ENCODE measurements at places on chromosomes 5 and 9. TPM values are rescaled to one million over a fixed set of nuclear protein-coding genes. Genes with fewer than 3 reads are reported as not detected.

DNA sequence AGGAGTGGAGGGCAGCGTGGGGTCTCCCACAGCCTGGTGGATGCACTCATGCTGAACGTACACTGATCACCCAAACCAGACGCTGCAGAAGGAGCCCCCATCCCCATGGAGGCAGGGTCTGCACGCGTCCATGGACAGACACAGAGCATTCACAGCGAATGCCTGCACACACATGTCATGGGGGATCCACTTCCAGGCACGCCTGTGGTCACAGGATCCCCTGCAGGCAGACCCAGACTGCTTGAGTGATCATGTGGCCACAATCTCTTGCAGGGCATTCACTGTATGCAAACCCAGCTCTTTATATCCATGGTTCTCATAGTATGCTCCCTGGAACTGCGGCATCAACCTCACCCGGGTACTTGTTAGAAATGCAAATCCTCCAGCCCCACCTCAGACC, 5.4 kb downstream of the SNCB start:
- H3K27me3 ChIP-seq = peaks cover 14% of the 10 kb centered on the region
- H3K4me1 ChIP-seq = peaks cover 23% of the 10 kb centered on the region
- H3K4me3 ChIP-seq = no peak overlapping the region
- DNase-seq = no peak

Gene CACNA1B
- not detected for total RNA-seq

DNA sequence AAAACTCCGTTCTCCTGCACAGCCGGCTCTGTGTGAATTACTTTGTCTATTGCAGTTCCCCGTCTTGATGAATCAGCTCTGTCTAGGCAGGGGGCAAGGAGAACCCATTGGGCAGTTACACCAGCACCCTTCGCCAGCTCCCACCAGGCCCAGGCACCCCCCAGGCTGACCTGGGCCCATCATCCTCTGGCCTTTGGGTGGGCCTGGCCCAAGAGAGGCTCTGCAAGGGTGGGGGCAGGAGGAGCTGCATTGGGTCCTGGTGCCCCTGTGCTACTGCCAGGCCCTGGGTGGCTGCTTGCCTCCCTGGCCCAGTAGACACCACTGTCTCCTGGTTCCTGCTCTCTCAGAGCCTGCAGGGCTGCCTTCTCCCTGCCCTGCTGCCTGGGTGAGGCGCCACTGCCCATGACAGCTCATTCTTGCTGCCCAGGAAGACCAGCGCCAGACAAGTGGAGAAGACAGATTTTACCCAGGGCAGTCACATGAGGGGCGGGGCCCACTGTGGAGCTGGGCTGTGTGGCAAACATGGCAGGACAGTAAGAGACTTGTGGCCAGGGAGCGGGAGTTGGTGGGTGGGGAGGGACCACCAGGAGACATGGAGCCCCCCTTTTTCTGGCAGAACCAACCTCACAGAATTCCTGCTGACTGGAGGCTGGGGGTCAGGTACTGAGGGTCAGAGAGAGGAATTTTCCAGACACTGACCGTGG, 67.2 kb downstream of the MRPL36 start:
- H3K27ac ChIP-seq = no peak overlapping the region
- no peak overlapping the region for H3K4me3 ChIP-seq
- H3K36me3 ChIP-seq = no peaks in the 10 kb centered on the region
- H3K27me3 ChIP-seq = no peaks in the 10 kb centered on the region
- no peaks in the 10 kb centered on the region for H3K4me1 ChIP-seq

Gene CFAP90
- total RNA-seq = not detected

Gene TICAM2
- total RNA-seq = 2.1 TPM

- H3K36me3 ChIP-seq = no peaks in the 10 kb centered on the region
- peak; percentile 91 for DNase-seq
- H3K27ac ChIP-seq = no peak overlapping the region
- H3K4me3 ChIP-seq = peak overlapping the region; percentile 71
- H3K27me3 ChIP-seq = no peaks in the 10 kb centered on the region
- H3K4me1 ChIP-seq = peaks cover 11% of the 10 kb centered on the region
These were observed 2.8 kb upstream of the EFNA5 start for GRCh38 chr5:107673368-107674136.

DNA sequence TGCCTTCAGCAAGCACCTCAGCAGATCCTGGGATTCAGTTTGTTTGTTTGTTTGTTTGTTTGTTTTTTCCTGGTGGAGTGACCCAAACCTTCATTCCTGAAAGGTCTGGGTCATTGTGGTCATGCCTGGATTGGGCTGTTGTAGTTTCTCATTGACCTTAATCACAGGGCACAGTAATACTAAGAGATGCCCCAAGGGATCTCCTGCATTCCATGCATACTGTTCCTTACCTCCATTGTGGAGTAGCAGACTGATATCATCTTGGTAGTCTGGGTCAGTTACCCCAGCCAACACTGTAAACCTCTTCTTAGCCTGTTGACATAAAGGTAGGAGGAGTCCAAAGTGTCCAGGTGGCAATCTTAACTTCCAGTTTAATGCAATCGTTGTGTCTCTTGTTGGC, 1466.7 kb upstream of the CDH9 start:
- no peaks in the 10 kb centered on the region for H3K36me3 ChIP-seq
- H3K27me3 ChIP-seq = no peaks in the 10 kb centered on the region
- H3K27ac ChIP-seq = no peak overlapping the region

Gene LHX2
- total RNA-seq = not detected

Gene FUBP3
- total RNA-seq = 14.3 TPM

- no peaks in the 10 kb centered on the region for H3K36me3 ChIP-seq
- peaks cover 3% of the 10 kb centered on the region for H3K4me1 ChIP-seq
- H3K4me3 ChIP-seq = no peak overlapping the region
- no peak overlapping the region for H3K27ac ChIP-seq
- H3K27me3 ChIP-seq = no peaks in the 10 kb centered on the region
These were observed 41.5 kb downstream of the SVEP1 start for GRCh38 chr9:110537841-110538646.

DNA sequence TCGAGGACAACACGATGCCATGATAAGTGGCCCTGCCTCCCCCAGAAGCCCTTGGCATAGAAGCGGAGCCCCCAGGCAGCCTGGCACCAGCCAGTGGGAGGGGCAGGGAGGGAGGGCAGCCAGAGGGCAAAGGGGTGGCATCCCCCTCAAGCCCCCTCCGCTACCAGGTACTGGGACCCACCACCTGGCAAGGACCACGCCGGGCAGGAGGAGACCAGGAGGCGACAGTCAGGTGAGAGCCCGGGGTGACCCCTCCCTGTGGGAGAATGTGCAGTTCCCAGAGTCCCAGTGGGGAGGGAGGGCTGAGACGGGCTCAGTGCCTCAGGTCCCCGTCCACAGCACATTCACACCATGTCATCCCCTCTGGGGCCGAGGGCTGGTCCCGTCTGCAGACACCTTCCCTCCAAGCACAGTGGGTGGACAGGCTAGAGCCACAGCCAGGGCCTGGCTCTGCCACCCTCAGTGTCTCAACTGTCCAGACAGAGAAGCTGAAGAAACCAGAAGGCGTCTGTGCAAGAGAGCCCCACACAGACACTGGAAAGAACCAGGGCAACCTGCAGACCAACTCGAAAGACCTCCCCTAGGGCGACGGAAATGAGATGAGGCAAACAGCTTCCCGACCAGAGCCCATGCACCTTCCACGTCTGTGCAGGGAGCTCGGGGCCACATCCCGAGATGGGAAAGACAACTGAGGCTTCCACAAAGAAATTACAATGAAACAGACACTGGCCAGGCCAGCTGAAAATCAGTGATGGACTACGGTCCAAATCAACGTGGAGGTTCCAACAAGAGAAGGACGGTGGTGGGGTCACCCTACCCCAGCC, 11.1 kb downstream of the BRD3 start:
- H3K36me3 ChIP-seq = no peaks in the 10 kb centered on the region
- peak overlapping the region; percentile 28 for H3K4me3 ChIP-seq
- peak overlapping the region; percentile 72 for H3K27ac ChIP-seq
- peaks cover 80% of the 10 kb centered on the region for H3K4me1 ChIP-seq
- H3K27me3 ChIP-seq = no peaks in the 10 kb centered on the region

Gene NPR2
- 28.4 TPM for total RNA-seq

- H3K4me1 ChIP-seq = no peaks in the 10 kb centered on the region
- H3K36me3 ChIP-seq = no peaks in the 10 kb centered on the region
- H3K27me3 ChIP-seq = no peaks in the 10 kb centered on the region
- H3K27ac ChIP-seq = no peak overlapping the region
- no peak for DNase-seq
These were observed 526.0 kb upstream of the ADAMTS16 start for GRCh38 chr5:4614088-4614487.

Gene SLC36A3
- not detected for total RNA-seq

DNA sequence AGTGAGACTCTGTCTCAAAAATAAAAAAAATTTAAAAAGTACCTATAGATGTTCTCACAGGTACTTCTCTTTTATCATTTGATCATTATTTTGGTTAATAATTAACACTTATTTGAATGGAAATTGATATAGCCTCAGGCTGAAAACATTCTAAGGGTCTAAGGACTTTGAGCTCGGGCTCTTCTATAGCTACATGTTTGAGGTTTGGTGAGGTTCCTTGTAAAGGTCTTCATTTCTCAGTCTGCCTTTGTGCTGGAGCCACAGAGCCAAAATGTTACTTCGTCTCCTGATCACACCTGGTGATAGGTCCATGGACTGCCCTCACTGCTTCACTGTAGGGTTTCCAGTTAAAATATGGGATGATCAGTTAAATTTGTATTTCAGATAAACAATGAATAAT, 22.6 kb downstream of the ARHGEF37 start:
- H3K36me3 ChIP-seq = peaks cover 27% of the 10 kb centered on the region
- peak overlapping the region; percentile 73 for H3K27ac ChIP-seq
- no peaks in the 10 kb centered on the region for H3K27me3 ChIP-seq
- H3K4me1 ChIP-seq = peaks cover 53% of the 10 kb centered on the region
- DNase-seq = no peak
- no peak overlapping the region for H3K4me3 ChIP-seq

- H3K36me3 ChIP-seq = no peaks in the 10 kb centered on the region
- H3K4me1 ChIP-seq = no peaks in the 10 kb centered on the region
- H3K27me3 ChIP-seq = no peaks in the 10 kb centered on the region
- H3K4me3 ChIP-seq = no peak overlapping the region
- no peak for DNase-seq
These were observed 33.5 kb downstream of the PDGFRB start for GRCh38 chr5:150122158-150122510.

Gene PCDHB16
- total RNA-seq = 0.71 TPM

- DNase-seq = no peak
- no peak overlapping the region for H3K4me3 ChIP-seq
- no peaks in the 10 kb centered on the region for H3K4me1 ChIP-seq
- no peaks in the 10 kb centered on the region for H3K36me3 ChIP-seq
These were observed 31.3 kb downstream of the FYB1 start for GRCh38 chr5:39187831-39188731.

- H3K4me1 ChIP-seq = no peaks in the 10 kb centered on the region
- H3K27me3 ChIP-seq = no peaks in the 10 kb centered on the region
- H3K4me3 ChIP-seq = no peak overlapping the region
- DNase-seq = no peak
- H3K27ac ChIP-seq = no peak overlapping the region
- no peaks in the 10 kb centered on the region for H3K36me3 ChIP-seq
These were observed 480.8 kb upstream of the CCNG1 start for GRCh38 chr5:162956570-162956969.

DNA sequence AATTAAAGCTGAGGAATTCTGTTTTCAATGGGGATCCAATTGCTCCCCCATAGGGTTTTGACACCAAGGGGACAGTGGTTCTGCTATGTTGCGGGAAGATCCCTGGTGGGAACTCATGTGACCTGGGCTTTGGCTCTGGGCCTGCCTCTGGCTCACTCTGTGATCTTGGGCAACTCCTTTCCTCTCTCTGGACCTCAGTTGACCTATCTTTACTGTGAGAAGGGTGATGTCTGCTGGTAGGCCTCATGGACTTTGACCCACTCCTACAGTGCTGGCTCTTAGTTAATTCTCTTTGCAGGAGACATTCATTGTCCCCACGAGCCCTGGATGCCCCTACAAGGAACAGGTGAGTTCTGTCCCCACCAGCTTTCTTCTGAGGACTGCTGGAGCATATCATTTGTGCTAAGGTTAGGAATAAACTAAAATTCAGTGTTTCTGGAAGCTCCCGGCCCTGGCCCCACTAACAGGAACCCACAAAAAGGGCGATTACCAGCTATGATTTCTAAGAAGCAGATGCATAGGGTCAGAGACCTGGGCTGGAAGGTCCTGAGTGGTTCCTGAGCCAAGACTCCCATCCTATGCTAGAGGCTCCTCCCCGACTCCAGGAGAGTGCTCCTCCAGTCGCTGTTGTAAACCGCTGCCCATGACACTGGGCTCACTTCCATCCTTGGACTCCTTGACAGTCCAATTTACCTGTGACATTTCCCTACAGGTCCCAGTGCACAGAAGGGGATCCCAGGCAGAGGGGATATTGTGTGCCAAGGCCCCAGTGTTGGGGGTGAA, 218.3 kb downstream of the PAX5 start:
- H3K27ac ChIP-seq = no peak overlapping the region
- no peaks in the 10 kb centered on the region for H3K4me1 ChIP-seq
- H3K4me3 ChIP-seq = no peak overlapping the region
- H3K36me3 ChIP-seq = no peaks in the 10 kb centered on the region

Gene PAIP1
- 143 TPM for total RNA-seq

DNA sequence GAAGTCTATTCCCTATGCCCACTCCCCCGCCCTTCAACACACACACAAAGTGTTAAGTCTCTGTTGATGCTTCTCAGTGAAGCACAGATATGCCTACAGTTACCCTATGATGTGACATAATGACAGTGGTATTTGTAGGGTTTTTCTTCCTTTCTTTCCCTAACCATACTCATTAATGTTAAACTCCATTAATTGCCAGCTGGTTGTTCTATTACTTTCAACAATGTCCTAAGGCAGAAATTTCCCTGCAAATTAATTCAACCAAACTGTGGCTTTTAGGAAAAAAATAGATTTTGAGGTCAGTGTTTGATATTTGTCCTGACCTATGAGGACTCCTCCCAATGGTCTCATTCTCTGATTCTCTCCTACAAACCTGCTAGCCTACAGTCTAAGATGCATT, 38.2 kb upstream of the SLCO6A1 start:
- no peak overlapping the region for H3K4me3 ChIP-seq
- H3K27me3 ChIP-seq = no peaks in the 10 kb centered on the region
- no peaks in the 10 kb centered on the region for H3K4me1 ChIP-seq
- H3K36me3 ChIP-seq = no peaks in the 10 kb centered on the region
- H3K27ac ChIP-seq = no peak overlapping the region

Gene LCN1
- total RNA-seq = not detected

- no peak overlapping the region for H3K4me3 ChIP-seq
- no peaks in the 10 kb centered on the region for H3K36me3 ChIP-seq
- H3K27me3 ChIP-seq = no peaks in the 10 kb centered on the region
- H3K27ac ChIP-seq = no peak overlapping the region
- no peak for DNase-seq
These were observed 124.3 kb downstream of the COL23A1 start for GRCh38 chr5:178465861-178466288.

Data from psoas muscle (tissue), 8 donors.